ENCODE measurements at places on chromosomes 1 and 21. TPM values are rescaled to one million over a fixed set of nuclear protein-coding genes. Genes with fewer than 3 reads are reported as not detected.

The CYP4Z1 gene
- total RNA-seq, result not detected

The SMIM1 gene
- total RNA-seq, result 1.4 TPM

The BSND gene
- not detected for total RNA-seq

The TCHH gene
- total RNA-seq, result 0.02 TPM

The CHODL gene
- total RNA-seq, result not detected

The PALMD gene
- total RNA-seq, result not detected

DNA sequence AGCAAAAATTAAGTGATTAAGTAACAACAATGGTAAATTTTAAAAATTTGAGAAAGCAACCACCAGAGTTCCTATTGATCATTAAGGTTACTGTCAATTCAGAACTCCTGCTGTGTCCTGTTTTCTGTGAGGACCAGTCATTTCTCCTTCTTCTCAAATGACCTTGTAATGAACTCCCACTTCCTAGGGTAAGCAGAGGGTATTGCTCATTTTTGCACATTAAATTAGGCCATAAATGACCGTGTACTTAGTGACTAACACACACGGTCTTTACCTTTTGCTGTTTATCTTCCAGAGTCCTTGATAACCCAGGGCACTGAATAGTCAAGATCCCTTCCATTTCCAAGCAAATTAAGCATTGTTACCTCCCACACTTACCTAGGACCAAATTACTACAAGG lies 227.5 kb upstream of the LYPLAL1 start:
- no peak overlapping the region for H3K4me3 ChIP-seq
- no peak for DNase-seq
- no peak overlapping the region for H3K27ac ChIP-seq
- H3K36me3 ChIP-seq, result no peaks in the 10 kb centered on the region
- no peaks in the 10 kb centered on the region for H3K4me1 ChIP-seq

DNA sequence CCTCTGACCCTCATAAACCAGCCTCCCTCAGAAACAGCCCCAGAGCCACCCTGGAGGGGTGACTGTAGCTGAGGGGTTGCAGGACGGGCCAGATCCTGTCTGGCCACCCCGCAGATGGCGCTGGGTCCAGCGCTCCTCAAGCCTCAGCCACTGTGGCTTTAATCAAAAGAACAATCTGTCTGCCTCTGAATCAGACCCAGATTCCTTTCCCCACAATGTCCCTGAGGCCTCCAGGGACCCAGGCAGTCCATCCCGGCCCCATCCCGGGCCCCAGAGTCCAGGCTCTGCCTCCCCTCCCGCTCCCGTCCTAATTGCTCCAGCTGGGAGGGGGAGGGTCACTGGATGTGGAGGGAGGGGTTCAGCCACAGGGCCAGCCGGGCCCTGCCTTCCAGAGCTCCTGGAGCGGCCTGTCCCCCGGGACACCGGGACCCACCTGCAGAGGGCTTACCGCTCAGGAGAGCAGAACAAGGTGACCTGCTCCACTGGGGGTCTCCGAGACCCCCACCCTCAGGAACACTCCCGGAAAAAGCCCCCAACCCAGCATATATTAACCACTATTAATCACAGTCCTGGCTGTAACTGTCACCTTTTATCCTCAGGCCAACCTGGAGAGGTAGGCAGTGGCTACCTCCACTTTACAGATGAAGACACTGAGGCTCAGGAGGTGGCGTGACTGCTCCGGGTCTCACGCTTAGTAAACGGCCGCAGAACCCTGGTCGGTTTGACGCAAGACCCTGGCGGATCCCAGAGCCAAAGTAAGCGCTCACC lies 836 bp upstream of the FBLIM1 start:
- H3K4me3 ChIP-seq, result peak overlapping the region; percentile 60
- peaks cover 47% of the 10 kb centered on the region for H3K27me3 ChIP-seq
- no peaks in the 10 kb centered on the region for H3K36me3 ChIP-seq
- DNase-seq, result no peak

DNA sequence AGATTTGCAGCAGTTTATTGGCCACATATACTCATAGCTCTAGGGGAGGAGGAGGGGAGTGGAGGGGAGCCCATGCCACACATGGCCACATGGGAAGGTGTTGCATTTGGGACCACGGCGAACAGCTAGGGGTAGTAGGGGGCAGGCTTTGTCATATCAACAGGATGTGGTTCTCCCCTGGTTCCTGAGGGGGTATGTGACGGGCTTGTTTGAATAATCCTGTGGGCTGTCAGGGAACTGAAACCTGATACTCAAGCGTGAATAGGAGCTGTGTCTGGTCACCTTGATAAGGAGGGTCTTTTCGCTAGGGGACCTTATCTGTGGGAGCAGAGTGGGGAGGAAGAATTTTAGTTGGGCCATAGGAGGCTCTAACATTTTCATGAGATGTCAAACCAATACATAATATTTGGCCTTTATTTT lies 264.7 kb downstream of the CTH start:
- no peaks in the 10 kb centered on the region for H3K36me3 ChIP-seq
- peaks cover 10% of the 10 kb centered on the region for H3K27me3 ChIP-seq
- no peak for DNase-seq
- H3K27ac ChIP-seq, result no peak overlapping the region

GRCh38 chr1:155934936-155935590 lies 850 bp upstream of the KHDC4 start:
- peaks cover 26% of the 10 kb centered on the region for H3K4me1 ChIP-seq
- H3K4me3 ChIP-seq, result no peak overlapping the region
- H3K27me3 ChIP-seq, result no peaks in the 10 kb centered on the region

- H3K36me3 ChIP-seq, result no peaks in the 10 kb centered on the region
- no peak for DNase-seq
- H3K4me3 ChIP-seq, result no peak overlapping the region
These were observed 327.3 kb downstream of the RWDD3 start for GRCh38 chr1:95561346-95561745.

DNA sequence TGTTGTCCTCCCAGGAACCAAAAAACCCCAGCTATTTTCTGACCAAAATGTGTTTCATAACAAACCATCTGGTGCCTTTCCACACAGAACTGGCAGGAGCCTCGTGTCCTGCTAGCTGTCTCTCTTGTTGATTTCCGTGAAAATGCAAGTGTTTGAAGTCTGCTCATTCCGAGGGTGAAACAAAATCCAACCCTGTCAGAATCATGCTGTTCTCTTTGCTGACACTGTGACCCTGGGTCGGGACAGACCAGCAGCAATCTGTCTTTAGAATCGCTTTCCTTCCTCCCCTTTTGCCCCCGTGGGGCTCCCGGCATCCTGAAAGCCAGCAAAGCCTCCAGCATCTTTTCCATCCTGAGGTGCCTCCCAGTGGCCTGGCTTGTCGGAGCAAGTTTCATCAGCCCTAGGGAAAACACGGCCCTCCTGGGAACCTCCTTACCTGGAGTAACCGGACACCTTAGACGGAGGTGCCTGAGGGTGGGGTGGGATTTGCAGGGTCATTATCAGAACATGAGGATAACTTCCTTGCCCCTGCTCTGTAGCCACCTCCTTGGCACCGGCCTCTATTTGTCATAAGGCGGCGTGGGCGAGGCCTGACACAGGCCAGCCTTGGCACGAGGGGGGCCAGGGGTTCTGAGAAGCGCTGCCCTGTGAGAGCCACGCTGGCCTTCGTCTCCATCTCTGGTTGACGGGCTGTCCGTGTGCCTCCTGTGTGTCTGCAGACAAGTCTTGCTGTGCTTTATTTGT lies 24.9 kb downstream of the LDLRAP1 start:
- peaks cover 12% of the 10 kb centered on the region for H3K4me1 ChIP-seq
- H3K4me3 ChIP-seq, result no peak overlapping the region
- H3K36me3 ChIP-seq, result peaks cover 3% of the 10 kb centered on the region
- no peak for DNase-seq
- no peak overlapping the region for H3K27ac ChIP-seq

DNA sequence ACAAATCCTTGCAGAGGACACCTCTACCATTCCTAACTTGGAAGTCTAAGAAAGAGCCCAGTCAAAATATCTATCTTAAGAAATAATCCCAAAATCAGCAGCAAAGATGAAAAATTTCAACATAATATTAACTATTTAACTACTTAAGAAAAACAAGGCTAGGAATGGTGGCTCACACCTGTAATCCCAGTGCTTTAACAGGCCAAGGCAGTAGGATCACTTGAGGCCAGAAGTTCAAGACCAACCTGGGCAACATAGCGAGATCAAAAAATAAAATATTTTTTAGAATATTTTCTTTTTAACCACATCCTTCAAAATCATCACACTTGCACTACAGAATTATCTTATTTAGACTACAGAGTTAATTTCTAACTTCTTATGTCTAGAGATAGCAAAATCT lies 4.9 kb downstream of the CNN3 start:
- no peak overlapping the region for H3K4me3 ChIP-seq
- no peak overlapping the region for H3K27ac ChIP-seq
- no peak for DNase-seq
- peaks cover 34% of the 10 kb centered on the region for H3K27me3 ChIP-seq

- H3K4me1 ChIP-seq, result no peaks in the 10 kb centered on the region
- DNase-seq, result no peak
- H3K27me3 ChIP-seq, result peaks cover 17% of the 10 kb centered on the region
- no peak overlapping the region for H3K4me3 ChIP-seq
These were observed 92.6 kb downstream of the LPAR3 start for GRCh38 chr1:84800090-84801073.

- peaks cover 6% of the 10 kb centered on the region for H3K4me1 ChIP-seq
- no peaks in the 10 kb centered on the region for H3K27me3 ChIP-seq
- no peaks in the 10 kb centered on the region for H3K36me3 ChIP-seq
- no peak overlapping the region for H3K27ac ChIP-seq
These were observed 37.6 kb upstream of the RAP1A start for GRCh38 chr1:111582016-111582415.

DNA sequence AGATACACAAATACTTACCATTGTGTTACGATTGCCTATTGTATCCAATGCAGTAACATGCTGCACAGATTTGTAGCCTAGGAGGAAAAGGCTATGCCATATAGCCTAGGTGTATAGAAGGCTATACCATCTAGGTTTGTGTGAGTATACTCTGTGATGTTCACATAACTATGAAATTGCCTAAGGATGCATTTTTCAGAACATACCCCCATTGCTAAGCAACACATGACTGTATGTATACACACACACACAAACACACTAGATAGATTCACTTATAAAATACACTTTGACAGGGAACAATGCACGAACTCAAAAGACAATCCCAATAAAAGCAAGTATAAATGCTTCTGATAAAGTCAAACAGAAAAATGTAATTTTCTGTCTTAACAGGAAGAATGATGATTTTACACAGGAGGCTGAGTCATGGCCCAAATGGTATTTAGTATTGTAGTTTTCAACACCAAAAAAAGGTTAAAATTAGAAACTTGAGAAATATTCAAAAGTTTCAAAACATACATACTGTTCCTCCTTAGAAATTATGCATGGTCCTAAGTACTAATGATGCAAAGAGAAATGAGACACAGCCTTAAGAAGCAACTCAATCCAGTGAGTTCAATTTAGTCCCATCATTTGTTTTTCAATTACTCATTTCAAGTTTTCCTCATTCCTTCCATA lies 12.2 kb downstream of the FH start:
- H3K4me3 ChIP-seq, result no peak overlapping the region
- no peak for DNase-seq
- H3K4me1 ChIP-seq, result peaks cover 23% of the 10 kb centered on the region
- H3K27me3 ChIP-seq, result no peaks in the 10 kb centered on the region

GRCh38 chr21:42472521-42472920 lies 23.5 kb downstream of the RSPH1 start:
- H3K4me3 ChIP-seq, result no peak overlapping the region
- H3K4me1 ChIP-seq, result peaks cover 4% of the 10 kb centered on the region
- H3K36me3 ChIP-seq, result no peaks in the 10 kb centered on the region
- no peak overlapping the region for H3K27ac ChIP-seq
- no peak for DNase-seq

DNA sequence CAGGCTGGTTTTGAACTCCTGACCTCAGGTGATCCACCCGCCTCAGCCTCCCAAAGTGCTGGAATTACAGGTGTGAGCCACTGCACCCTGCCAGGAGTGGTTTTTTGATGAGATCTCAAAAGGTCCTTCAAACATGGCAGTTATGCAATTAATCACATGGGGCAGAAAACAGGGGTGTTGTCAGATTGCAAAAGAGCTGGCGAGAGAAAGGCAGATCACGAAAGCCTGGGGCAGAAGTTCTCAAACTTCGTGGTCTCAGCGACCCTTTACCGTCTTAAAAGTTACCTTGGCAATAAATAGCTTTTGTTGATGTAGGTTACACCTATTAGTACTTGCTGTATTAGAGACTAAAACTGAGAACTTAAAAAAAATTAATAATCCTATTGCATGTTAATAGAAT lies 16.1 kb downstream of the CNR2 start:
- DNase-seq, result no peak
- H3K27ac ChIP-seq, result no peak overlapping the region
- H3K27me3 ChIP-seq, result peaks cover 26% of the 10 kb centered on the region
- peaks cover 14% of the 10 kb centered on the region for H3K4me1 ChIP-seq
- H3K4me3 ChIP-seq, result no peak overlapping the region

GRCh38 chr1:11198851-11199594 lies 9.9 kb downstream of the ANGPTL7 start:
- no peak for DNase-seq
- H3K27ac ChIP-seq, result no peak overlapping the region
- H3K4me1 ChIP-seq, result no peaks in the 10 kb centered on the region
- no peak overlapping the region for H3K4me3 ChIP-seq
- H3K36me3 ChIP-seq, result peaks cover 50% of the 10 kb centered on the region

- DNase-seq, result no peak
- no peak overlapping the region for H3K4me3 ChIP-seq
- no peaks in the 10 kb centered on the region for H3K4me1 ChIP-seq
- H3K36me3 ChIP-seq, result peaks cover 42% of the 10 kb centered on the region
- H3K27me3 ChIP-seq, result no peaks in the 10 kb centered on the region
- H3K27ac ChIP-seq, result no peak overlapping the region
These were observed 33.3 kb downstream of the PCNT start for GRCh38 chr21:46357335-46357604.

DNA sequence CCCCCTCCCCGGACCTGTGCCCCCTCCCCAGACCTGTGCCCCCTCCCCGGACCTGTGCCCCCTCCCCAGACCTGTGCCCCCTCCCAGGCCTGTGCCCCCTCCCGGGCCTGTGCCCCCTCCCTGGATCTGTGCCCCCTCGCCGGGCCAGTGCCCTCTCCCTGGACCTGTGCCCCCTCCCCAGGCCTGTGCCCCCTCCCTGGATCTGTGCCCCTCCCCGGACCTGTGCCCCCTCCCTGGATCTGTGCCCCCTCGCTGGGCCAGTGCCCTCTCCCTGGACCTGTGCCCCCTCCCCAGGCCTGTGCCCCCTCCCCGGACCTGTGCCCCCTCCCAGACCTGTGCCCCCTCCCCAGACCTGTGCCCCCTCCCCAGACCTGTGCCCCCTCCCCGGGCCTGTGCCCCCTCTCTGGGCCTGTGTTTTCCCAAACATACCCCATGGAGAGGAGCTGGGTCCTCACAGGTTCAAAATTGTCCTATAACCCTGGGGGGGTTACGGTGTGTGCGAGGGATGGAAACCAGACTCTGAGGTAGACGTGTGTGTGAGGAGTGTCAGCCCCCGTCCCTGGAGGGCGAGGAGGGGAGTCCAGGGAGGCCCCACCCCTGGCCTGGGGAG lies 47.6 kb upstream of the POFUT2 start:
- no peaks in the 10 kb centered on the region for H3K36me3 ChIP-seq
- H3K4me3 ChIP-seq, result no peak overlapping the region
- no peak for DNase-seq
- H3K4me1 ChIP-seq, result no peaks in the 10 kb centered on the region
- no peaks in the 10 kb centered on the region for H3K27me3 ChIP-seq
- H3K27ac ChIP-seq, result no peak overlapping the region

Data from activated T-helper 2 cell treated with anti-CD3 and anti-CD28 coated beads, Interferon-gamma antibody, Interleukin-2, Interleukin-4, amounts not matched to agents 10 μg/mL and 5 μg/mL and 100 μg/mL, durations not matched to agents 14 hours and 24 hours and 36 hours (primary cell).